ENCODE measurements at places on chromosomes 11 and 22.

DNA sequence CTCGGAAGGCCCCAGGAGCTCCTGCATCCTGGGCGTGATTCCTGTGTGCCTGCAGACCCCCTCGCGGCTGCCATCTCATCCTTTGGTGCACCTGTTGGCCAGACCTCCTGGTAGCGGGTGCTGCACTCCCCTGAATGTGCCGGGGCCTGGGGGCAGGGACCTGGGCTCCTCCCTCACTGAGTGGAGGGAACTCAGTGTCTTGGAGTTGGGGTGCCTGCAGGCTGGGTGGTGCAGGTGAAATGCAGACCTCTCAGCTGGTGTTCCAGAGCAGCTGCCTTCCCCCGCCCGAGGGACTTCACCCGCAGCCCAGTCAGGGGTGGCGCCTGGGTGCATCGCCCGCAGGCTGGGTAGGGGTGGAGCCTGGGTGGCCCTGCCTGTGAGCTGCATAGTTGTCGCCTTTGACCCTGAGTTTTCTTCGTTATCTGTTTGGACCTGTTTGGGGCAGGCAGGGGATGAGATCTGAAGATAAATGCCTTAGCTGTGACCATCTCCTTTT lies 31.4 kb downstream of the LRP5 start:
- no peak for DNase-seq

DNA sequence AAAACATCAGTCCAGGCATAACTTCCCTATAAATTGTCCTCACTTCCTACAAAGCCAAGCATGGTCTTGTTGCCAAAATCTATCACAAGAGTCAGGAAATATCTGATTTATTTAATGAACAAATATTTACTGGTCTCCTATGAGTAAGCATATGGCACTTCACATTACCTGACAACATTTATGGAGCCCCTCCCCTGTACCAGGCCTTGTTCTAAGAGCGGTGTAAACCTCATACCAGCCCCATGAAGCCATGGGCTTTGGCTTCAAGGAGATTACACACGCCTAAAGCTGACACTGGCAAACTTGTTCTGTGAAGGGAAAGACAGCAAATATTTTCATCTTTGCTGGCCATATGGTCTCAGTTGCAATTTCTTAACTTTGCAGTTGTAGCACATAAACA lies 43.0 kb upstream of the EIF3D start:
- no peak for DNase-seq

DNA sequence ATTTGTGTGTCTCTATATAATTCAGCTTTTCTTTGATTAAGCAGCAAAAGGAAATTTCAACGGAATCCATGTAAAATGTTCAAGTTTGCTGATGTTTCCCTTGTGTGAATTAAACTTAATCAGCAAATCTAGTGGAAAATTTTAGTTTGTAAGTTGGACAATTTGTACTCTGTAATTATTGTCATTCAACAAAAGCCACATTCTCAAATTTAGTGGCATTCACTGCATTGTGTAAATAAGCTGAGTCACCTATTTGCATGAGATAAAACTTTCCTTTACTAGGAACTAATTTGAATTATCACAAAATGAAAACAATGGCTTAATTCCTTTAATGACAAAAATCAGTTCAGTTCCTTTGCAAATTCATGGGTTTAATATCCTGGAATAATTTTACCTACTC lies 784.2 kb upstream of the CCDC179 start:
- DNase-seq = no peak

- no peak for DNase-seq
Observed at GRCh38 chr22:37082251-37082873, 27.2 kb downstream of the TMPRSS6 start.

GRCh38 chr11:66465373-66466224 lies 1.1 kb upstream of the PELI3 start:
- no peak for DNase-seq

DNA sequence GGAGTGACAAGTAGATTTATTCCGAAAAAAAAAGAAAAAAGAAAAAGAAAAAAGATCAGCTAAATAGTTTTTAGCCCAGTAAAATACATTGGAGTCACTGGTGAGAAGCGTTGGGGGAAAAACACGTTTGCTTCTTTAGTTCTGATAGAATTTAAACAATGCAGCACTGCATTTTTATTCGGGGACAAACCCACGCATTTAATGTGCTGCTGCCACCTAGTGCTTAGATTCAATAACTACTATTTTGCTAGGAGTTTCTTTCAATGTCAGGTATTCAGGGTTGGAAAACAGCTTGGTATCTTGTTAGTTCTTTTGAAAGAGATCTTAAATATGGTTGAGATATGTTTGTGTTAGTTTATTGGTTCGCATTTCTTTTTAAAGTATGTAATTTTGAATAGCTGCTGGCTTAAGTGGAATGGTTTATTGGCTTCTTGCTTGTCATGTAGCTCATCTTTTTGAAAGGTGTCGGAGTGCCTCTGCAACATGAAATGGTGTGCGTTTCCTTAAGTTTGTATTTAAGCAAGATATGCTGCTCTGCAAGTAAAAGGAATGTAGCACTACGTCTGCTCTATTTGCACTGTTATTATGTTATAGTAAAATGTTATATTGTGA lies 41.9 kb downstream of the SVIP start:
- no peak for DNase-seq

GRCh38 chr11:104823657-104824056 lies 74.6 kb downstream of the CASP12 start:
- DNase-seq = no peak

DNA sequence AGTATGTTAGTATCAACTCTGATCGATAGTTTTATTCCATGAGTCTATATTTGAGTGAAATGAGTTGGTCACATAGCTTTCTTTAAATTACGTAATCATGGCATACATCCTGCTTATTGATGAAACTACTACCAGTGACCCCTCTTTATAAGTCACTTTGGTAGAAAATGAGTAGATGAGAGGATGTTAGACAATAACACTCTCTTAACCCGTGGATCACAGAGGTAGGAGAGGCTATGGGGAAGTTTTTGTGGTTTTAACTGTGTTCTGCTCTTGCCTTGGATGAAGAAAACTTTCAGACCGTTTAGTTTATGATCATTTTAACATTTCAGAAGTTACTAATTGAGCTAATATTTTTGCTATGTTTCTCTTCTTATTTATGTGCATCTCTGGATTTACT lies 34.0 kb downstream of the TBCEL start:
- no peak for DNase-seq

DNA sequence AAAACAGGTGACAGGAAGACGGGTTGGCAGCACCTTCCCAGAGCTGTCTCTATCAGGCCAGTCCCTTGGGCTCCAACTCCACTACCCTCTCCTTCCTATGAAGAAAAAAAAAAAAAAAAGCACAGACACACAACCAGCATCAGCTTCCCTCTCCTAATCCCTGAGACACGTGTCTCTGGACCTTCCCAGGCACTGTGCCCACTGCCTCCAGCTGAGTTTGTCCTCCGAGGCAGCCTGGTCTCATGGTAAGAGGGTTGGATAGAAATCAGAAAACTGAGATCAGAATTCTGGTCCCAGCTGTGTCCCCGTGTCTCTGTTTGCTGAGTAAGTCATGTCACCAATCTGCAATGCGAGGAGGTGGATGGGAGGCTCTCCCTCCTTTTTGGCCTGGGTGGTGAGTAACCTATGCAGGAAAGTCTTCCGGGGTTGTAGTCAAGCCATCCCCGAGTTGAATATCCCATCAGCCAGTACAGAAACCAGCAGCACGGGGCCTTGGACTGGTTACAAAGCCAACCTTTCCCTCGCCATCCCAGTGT lies 193.7 kb upstream of the TBCEL start:
- DNase-seq = no peak

DNA sequence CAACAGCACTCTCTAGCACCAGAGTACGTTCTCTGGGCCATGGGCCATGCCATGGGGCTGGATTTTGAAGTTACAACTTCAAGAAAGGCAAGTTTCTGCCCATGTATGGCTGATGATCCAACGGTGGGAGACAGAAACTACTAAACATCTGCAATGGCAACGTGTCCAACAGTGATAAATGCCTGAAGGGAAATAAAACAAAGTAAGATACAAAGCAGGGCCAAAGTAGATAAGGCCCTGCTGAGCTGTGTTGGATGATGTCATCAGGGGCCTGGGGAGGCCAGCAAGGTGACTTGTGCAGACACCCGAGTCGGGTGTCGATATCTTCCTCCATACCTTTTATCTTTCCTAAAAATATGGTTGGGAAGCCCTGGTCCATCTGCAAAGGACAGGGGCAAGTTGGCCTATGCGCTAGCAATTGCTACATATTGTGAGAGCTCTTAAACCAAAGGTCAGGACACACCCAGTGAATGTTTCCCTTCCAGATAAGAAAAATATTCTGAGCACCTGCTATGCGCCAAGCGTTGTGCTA lies 487.2 kb downstream of the MN1 start:
- DNase-seq = no peak

DNA sequence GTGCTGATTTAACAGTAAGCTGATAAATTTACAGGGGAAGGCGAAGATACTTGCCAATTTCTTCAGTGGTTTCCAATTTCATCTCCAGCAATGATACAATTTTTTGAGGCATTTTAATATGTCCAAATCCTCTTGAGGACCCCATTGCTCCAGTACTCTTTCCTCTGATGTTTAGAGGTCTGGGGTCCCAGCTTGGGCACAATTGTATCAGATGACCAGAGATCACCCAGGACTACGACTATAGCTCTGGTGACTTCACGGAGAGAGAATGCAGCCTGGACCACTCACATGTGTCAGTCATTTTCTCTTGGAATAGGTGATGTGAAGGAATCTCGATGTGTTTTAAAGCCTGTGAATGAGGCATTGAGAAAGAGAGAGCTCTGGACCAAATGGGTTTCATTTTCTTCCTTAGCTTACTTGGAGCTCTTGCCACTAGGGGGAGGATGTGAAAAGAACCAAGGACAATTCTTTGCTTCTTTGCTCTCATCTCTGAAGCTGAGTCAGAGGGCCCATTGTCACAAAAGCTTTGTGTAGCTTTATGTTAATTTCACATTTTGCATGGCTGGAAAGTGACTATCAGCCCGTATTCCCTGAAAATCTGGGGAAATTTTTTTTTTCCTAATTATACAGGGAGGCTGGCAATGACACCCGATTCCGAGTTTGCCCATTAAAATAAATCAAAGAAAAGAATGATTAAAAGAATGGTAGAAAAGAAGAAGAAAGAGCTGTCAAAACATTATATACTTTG lies 6.7 kb upstream of the CCDC90B start:
- DNase-seq = peak; percentile 70

DNA sequence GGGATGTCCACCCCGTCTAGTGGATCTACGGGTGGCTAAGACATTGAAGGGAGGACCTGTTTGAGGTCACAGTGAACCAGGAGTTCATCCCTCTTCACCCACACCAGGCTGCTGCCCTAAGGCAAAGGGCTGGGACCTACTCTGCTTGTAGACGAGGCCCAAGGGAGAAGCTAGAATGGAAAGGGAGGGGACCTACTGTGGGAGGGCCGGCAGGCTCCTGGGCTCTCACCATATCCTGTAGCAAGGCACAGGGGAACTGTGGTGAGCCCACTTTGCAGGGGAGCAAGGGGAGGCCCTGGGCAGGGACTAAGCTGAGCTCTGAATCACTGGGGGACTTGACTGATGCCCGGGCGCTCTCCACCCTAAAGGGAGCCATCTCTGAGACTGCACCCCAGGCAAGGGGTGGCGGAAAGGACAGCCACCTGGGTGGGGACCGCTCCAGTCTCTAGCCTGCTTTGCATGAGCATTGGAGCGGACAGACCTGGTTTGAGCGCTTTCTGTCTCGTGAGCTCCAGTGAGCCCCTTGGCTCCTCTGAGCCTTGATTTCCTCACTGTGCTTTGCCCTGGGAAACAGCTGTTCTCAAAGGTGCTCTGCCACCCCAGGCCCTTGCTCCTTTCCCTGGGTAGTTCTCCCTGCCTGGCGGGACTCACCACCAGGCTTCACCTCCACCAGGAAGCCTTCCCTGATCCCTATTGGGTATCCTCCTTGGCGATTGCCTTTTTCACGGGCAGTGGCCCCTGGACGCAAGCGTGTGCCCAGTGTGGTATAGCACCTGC lies 24.2 kb downstream of the PARVG start:
- DNase-seq = no peak

- no peak for DNase-seq
Observed at GRCh38 chr11:134800826-134801225, 388.8 kb upstream of the B3GAT1 start.

DNA sequence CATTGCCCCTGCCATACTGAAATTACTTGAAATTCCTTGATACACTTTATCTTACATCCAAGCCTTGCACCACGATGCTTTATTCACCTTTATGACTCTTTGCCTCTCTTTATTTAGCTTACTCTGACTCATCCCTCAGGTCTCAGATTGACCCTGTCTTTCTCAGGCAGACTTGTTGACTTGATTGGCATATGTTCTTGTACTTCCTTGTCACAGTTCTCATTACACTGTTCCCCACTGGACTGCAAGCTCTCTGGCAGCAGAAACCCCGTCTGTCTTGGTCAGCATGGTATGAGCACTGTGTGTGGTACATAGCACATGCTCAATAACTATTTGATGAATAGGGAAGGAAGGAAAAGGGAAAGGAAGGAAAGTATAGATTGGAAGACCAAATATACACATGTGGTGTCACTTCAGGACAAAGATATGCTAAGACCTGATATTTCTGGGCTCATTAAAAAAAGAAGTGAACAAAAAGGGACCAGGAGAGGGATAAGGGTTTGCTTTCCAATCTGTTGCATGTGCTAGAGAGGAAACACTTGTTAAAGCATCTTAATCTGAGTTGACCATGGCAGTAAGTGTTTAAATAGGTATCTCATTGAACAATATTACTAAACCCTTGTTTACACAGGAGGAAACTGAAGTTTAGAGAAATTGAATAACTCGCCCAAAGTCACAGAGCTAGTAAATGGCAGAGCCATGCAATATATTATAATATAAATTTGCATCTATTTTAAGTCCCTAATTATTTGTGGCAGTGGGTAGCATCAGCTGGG lies 7.2 kb downstream of the LYVE1 start:
- DNase-seq = no peak

GRCh38 chr11:355581-356458 lies 13.5 kb upstream of the B4GALNT4 start:
- DNase-seq = no peak

- DNase-seq = no peak
Observed at GRCh38 chr11:44759743-44760476, 33.1 kb downstream of the TSPAN18 start.

DNA sequence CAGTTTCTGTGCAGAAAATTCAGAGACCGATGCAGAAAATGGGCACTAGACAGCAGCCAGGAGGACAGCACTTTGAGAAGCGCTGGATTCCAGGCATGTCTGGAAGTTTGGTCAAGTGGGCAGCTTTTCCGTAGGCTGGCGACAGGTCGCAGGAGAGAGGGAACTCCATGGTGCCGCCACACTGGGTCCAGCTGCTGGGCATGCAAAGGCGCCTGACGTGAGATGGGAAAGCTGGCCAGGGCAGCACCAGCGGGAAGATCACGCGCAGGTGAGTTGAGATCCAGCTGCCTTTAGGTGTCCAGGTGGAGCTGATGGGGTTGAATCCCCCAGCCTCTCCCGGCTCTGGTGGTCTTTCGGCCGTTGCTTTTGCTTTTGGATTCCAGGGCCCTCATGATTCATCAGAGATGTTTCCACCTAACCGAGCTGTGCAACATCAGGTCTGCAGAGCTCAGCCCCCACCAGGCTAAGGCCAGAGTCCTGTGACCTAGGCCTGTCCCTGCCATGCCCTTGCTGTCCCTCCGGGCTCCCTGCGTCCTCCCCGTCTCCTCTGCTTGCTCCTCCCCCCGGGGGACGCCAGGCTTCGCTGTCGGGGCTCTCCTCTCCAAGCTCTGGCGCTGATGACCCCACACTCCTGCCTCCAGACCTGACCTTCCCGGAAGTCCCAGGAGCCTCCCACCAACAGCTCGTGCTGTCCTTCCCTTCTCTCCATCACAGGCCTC lies 1001.7 kb downstream of the BRD1 start:
- no peak for DNase-seq

All from bone marrow (tissue), 2 donors.